ENCODE measurements at places on chromosomes 2 and 18.

GRCh38 chr18:61336766-61337165, 3.5 kb downstream of the CDH20 start:
- DNase-seq, result no peak

GRCh38 chr2:159515441-159515840, 100.9 kb downstream of the BAZ2B start:
- DNase-seq, result no peak

- no peak for DNase-seq
These were observed 18.2 kb downstream of the BMP10 start for GRCh38 chr2:68853035-68853434.

DNA sequence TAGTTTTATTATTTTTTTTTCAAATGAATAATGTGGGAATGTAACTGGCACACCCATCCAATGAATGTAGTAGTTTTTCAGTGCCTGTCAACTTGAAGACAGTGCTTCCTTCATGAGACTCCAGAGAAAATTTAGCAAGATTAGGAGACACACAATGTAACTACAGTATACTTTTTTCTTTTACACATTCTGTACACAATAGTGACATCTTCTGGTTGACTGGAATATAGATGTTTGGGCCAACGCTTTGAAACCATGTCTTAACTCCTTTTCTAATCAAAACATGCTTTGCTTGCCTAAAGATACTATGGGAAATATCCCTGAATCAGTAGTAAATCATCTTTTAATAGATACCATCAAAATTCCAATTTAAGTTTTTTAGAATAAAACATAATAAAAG, 229.5 kb upstream of the ZC3H15 start:
- DNase-seq, result no peak

DNA sequence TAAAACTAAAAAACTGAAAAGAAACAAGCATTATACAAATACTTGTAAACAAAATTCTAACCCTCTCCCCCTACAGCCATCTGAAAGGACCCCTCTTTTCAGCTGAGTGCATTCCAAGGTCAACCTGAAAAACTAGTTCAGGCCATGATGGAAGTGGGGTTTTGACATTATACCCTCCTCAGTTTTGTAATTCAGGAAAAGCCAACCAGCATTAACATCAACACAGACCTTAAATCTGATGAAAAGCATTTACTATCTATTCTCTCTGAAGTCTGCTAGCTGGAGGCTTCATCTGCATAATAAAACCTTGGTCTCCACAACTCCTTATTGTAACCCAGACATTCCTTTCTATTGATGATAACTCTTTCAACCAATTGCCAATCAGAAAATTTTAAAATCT, 302.2 kb downstream of the CNTNAP5 start:
- DNase-seq, result no peak

DNA sequence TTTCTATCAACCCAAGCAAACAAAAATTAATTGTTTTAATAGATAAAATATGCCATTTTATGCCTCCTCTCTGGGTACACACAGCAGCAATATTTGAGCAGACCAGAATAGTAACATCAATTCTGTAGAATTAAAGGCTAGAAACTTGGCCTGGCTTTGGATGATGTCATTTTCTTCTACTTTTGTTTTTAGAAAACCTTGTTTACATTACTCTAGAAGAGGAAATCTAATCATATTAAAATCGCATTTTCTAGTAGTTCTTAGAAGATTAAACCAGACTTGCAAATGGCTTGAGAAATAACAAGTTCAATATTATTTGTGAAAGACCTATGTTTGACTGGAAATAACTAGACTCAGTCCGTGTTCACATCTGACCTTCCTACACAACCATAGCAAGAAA, 102.3 kb upstream of the RFX8 start:
- DNase-seq, result no peak

- DNase-seq, result no peak
These were observed 84.4 kb upstream of the HS6ST1 start for GRCh38 chr2:128402911-128403670.

DNA sequence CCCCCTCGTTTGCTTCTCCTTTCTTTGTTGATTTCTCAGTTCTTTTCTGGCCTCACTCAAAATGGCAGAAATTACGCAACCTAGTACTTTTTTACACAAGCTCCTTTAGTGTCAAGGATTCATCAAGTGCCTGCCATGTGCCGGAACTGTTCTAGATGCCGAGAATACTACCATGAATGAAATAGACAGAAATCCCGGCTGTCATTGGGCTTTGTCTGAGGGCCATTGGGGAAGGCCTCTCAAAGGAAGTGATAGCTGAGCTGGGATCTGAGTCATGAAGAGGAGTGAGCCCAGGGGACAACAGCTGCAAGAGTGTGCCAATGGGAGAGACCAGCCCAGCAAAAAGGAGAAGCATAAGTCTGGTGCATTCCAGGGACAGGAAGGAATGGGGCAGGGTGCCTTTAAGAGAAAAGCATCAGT, 34.3 kb upstream of the PPP1CB start:
- DNase-seq, result no peak

DNA sequence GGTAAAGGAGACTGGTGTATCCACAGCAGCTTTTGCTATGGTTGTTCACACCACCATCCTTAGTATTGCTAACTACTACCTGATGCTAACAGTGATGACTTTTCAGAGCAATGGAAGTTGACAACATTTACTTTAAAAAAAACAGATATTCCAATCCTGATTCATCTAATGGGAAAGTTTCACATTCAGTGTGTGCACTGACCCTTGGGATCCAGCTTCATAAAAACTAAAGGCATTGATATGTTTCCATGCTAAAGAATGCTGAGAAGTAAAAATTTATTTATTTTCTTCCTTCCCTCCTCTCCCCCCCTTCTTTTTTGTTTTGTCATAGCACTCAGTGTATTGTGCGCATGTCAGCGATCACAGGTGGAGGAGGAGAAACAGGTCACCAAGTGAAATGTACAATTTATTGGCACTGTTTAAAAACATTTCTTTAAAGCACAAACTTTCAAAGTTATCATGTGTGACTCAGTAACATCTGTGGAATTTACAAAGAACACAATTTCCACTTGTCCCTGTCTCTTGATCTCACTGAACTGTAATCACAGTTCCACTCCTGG, 229.9 kb downstream of the ALK start:
- DNase-seq, result no peak

DNA sequence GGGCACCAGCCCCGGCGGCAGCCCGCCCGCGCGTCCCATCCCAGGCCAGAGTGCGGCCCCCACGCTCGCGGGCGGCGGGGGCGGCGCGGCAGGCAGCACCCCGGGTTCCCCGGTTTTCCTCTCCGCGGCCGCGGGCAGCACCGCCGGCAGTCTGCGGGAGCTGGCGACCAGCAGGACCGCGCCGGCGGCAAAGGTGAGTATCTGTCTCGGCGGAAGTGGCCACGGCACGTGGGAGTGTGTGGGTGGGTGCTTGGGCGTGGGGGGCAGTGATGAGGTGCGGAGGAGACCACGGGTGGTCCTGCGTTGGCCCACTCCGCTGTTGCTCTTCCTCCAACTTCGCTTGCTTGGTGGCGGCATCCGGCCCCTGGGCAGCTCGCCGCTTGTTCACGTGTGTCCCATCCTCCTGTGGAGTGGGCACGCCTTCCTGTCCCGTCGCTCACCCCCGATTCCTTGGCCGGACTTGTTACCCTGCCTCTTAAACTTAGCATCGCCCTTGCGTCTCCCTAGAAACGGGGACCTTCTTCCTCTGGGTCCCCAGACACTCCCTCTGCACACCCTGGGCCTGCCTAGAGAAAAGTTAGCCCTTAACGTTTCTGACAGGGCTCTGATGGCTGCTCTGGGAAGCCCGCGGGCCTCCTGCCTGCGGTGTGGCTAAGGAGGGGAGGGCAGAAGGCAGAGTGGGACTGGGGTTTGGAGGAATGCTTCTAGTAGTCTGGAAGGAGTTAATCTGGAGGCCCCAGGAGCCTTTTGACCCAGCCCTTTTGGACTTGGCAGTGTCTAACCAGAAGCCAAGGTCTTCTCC, 1.1 kb downstream of the SH3RF3 start:
- DNase-seq, result peak; percentile 16

DNA sequence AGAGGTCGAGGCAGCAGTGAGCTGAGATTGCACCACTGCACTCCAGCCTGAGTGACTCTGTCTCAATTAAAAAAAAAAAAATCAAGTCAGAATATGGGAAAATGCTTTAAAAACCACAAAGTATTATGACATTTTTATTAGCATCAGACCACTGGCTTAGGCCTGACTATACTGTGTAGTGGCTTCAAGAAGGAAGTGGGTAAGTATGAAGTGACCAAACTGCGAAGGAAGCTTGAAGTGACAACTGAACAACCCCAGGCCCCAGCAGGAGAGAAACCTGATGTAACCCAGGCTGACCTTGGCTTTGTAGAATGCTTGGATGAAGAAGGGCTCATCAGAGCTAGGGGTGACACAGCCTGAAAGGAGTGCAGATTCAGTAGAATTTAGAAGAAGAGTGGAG, 21.4 kb upstream of the HAAO start:
- no peak for DNase-seq

DNA sequence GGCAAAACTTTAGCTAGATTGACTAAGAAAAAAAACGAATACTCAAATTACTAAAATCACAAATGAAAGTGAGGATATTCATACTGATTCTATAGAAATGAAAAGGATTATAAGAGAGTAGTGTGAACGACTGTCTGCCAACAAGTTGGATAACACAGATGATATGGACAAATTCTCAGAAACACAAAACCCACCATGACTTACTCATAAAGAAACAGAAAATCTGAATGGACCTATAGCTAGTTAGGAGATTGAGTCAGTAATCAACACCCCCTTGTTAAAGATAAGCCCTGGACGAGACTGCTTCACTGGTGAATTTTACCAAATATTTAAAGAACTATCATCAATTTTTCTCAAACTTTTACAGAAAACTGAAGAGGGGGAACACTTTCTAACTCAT, 108.8 kb upstream of the TMEM200C start:
- no peak for DNase-seq

DNA sequence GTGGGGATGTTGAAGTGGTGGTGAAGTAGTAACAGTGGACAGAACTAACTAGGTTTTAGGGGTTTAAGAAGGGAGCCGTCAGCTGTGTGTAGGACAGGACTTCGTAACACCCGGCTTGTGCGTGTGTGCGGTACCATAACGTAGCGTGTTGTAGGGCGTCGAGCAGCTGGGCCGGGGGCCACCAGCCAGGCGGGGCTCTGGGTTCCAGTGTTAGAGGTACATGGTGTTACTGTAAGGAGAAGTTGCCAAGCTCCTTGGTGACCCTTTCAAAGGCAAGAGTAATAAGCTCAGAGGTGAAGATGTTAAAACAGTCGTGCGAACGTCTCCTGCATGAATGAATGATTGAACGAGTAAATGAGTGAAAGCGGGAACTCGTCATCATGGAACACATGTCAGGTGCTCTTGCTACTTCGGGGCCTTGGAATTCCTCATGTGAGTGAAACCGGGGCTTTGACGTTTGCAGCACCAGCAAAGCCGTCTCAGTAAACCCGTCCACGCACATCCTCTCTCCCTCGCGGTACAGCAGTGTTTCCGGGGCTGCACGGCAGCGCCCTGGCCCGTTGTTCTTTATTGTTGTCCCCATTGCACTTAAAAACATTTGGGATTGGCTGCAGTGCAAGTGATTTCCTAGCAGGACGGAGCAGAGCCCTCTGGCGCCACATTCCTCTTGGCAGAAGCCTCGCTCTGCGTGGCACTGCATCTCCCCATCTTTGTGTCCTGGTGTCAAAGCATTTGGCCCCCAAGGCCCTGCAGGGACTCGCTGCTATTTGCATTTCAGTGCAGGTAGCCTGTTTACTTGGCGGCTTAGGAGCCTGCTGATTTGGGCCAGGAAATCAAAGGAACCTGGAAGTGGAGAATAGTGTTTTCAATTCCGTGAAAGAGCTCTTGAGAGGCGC, 115.0 kb downstream of the GBX2 start:
- DNase-seq, result no peak

- no peak for DNase-seq
These were observed 29.2 kb downstream of the ATP6V1C2 start for GRCh38 chr2:10750610-10751009.

DNA sequence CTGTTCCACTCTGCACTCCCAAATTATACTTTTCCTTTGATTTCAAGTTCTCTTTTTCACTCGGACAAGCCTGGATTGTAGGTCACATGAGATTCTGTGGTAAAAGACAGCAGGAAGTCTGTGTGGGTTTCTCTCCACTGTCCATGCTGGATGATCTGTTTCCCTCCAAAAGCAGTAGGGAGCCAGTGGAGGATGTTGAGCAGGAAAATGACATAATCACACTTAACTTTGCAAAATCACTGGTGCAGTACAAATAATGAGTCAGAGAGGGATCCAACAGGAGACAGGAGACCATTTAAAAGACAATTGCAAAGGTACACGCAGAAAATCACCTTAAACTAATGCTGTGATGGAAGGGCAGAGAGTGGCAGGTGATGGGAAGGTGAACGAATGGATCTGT, 301.3 kb downstream of the ZNF407 start:
- no peak for DNase-seq

DNA sequence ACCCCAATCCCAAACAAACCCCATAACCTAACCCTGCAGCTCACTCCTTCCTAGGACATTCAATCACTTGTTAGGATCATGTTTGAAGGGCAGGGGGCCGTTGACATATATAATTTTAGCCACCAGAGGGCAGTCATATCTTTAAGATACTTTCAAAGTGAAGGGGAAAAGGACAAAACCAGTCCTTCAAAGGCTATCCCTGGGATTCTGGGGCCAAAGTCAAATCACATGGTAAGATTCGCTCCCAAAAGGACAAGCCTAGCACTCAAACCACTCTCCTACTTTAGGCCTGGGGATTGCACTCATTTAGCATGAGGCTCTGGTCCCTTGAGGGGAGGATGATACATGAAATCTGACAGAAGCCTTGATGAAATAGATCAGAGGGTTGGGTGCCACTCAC, 44.6 kb downstream of the HAUS1 start:
- no peak for DNase-seq

GRCh38 chr2:33069894-33070651, 123.3 kb downstream of the LTBP1 start:
- peak; percentile 35 for DNase-seq

- DNase-seq, result no peak
These were observed 115.5 kb downstream of the HDAC4 start for GRCh38 chr2:239285071-239285931.

GRCh38 chr18:29241199-29241598, 1064.3 kb upstream of the CDH2 start:
- DNase-seq, result no peak

GRCh38 chr2:11101430-11101829, 53.8 kb upstream of the SLC66A3 start:
- no peak for DNase-seq

DNA sequence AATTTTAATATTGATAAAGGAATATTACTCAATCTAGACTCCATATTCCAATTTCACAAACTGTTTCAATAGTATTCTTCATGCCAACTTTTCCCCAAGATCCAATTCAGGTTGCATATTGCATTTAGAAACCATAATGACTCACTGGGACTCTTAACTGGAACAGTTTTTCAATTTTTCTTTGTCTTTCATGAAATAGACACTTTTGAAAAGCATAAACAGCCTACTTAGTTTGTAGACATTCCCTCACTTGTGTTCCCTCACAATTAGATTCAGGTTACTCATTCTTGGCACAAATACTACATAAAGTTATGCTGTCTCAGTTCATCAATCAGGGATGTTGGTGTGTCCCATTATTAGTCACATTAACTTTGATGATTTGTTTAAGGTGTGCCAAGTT, 1768.4 kb upstream of the PIK3C3 start:
- no peak for DNase-seq

- no peak for DNase-seq
These were observed 18.5 kb downstream of the CCDC88A start for GRCh38 chr2:55401124-55401523.

All from activated T-cell treated with anti-CD3 and anti-CD28 coated beads for 48 hours (primary cell).